EL (cell line): ENCODE measurements at places on chromosomes 5 and 9.
A peak's percentile ranks its signal among the peaks of the same experiment; 100 is the strongest.

DNA sequence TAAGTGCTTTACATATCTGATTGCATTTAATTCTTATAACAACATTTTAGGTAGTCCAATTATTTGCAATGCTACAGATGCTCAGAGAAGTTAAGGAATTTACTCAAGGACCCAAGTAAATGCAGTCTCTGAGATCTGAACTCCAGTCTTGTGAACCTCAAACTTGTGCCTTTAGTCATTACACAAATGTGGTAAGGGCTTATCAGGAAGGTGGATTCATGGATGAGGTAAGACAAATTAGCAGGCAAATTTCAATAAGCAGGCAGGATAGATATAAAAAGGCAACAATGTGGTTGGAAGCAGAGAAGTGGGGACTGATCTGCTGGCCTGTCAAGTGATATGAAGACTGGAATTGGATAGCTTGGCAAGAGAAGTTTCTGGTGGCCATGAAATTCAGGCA lies 29.5 kb downstream of the HMHB1 start:
- no peak for DNase-seq

GRCh38 chr5:22669345-22669744 lies 183.8 kb downstream of the CDH12 start:
- no peak for DNase-seq

GRCh38 chr5:175728316-175728715 lies 70.4 kb downstream of the HRH2 start:
- DNase-seq, result no peak

GRCh38 chr5:159105145-159106053 lies 5.7 kb upstream of the EBF1 start:
- no peak for DNase-seq

- DNase-seq, result no peak
Observed at GRCh38 chr5:151357792-151358191, 10.4 kb upstream of the SLC36A2 start.

DNA sequence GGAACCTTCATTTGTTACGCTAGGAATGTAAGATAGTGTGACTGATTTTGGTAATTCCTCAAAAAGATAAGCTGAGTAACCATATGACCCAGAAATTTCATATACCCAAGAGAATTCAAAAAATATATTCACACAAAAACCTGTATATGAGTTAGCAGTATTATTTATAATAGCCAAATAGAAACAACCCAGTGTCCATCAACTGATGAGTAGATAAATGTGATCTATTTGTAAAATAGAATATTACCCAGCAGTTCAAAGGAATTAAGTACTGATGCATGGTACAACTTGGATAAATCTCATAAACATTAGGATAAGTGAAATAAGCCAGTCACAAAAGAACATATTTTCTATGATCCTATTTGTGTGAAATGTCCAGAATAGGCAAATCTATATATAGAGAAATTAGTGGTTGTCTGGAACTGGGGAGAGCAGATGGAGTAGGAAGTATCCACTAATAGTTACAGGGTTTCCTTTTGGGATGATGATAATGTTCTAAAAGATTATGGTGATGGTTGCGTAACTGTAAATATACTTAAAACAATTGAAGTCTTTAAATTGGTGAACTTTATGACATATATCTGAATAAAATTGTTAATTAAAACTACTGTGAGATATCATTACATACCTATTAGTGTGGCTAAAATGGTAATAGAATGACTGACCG lies 10.2 kb downstream of the MARCHF6 start:
- no peak for DNase-seq

GRCh38 chr5:113806250-113806649 lies 292.8 kb downstream of the YTHDC2 start:
- peak; percentile 64 for DNase-seq

GRCh38 chr5:61142391-61142790 lies 19.9 kb downstream of the SMIM15 start:
- DNase-seq, result no peak

DNA sequence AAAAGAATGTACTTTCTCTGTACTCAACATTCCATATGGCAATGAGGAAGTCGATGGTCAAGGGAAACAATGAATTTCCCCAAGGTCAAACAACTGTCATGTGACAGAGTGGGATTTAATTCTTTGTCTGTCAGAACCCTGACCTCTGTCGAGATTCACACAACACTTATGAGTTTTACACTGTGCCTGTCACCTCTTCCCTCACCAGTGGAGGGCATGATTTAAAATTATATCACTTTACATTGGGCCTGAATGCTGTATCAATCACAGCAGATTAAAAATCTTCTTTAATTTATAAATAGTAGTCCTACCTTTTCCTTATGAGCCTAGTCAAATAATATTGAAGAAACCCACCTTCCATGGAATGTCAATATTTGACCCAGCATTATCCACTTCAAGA lies 276.7 kb downstream of the CDH10 start:
- no peak for DNase-seq

GRCh38 chr5:110963495-110963894 lies 108.0 kb upstream of the TSLP start:
- DNase-seq, result peak; percentile 14

- DNase-seq, result no peak
Observed at GRCh38 chr5:107364443-107365319, 306.1 kb downstream of the EFNA5 start.

GRCh38 chr5:6522331-6522730 lies 73.7 kb downstream of the UBE2QL1 start:
- no peak for DNase-seq

DNA sequence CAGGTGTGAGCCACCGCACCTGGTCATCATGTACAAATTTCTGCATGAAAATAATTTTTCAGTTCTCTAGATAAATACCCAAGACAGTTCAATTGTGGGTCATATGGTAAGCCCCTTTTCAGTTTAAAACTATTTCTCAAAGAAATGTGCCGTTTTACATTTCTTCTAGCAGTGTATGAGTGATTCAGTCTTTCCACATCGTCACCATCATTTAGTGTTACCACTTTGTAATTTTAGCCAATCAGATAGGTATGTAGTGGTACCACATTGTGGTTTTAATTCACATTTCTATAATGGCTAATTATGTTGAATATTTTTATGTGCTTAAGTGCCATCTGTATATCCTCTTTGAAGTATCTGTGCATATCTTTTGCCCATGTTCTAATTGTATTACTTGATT lies 163.1 kb downstream of the AOPEP start:
- no peak for DNase-seq

DNA sequence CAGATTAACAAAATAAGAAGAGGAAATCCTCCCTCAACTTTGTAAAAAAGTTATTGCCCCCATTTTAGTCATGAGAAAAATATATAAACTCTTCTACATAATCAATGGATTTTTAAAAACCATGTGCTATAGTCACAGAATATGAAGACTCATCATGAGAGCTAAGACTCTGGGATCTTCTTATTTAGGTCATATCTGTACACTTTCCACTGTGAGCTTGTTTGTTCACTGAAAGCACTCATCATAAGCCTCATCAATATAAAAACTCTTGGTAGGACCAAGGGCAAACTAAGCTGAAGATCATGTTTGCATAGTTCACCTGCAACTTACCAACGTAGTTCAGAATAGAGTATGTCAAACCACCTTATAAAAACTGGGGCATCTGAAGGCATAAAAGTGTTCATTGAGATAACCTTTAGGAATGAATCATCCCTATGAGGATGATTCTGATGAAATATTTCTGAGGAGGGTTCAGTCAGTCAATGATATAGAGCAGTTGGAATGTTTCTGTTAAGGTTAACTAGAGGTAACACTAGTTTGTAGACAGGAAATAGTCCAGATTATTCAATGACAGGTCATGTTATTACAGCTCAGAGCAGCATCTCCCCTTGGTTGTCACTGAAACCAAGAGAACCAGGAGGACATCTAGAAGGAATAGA lies 289.9 kb upstream of the SMC2 start:
- DNase-seq, result peak; percentile 80

GRCh38 chr5:150363185-150363584 lies 5.7 kb downstream of the TCOF1 start:
- no peak for DNase-seq

DNA sequence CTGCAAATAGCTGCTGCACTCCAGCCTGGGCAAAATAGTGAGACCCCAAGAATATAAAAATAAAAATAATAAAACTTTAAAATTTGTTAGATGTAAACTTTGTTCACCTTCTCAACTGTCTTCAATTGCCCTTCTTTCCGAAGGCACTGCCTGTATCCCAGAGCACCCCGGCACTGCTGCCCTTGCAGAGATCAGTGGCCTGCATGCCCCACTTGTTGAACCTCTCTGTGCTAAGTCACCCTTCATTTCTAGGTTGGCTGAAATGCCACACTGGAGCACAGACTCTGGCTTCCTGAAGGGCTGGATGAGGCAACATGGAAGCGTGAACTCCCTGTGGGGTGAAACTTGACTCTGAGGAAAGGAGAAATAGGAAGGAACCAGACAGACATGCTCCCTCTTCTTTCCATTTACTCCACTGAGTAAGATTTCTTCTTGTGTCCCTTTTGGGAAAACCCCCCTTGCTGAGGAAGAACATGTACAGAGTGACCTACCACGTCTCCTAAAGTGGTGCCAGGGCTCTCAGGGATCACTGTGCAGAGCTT lies 8.4 kb upstream of the JMY start:
- no peak for DNase-seq

DNA sequence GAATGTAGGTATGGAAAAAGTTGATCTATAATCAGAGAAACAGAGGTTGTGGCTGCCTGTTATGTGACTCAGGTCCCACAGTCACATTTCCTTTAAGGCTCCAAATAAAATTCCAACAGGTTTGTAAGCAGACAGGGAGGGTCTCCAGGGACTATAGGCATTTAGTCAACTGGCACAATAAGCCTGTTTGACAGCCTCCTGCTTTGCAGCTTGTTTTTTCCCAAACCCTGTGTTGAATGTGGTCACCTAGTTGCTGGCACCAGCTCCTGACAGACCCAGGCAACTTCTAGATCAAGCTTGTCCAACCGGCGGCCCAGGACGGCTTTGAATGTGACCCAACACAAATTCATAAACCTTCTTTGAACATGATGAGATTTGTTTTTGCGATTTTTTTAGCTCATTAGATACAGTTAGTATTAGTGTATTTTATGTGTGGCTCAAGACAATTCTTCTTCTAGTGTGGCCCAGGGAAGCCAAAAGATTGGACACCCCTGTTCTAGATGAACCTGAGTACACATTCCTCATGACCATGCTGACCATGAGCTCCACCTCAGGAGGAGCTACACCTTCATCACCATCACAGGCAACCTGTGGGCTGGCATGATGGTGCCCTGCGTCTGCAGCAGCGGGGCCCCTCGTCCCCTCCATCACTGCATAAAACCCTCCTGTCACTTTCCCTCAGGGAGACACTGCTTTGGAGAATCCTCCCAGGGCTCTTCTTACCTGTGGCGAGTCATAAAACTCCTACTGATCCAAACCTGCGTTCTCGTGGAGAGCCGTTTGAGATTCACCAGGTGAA lies 15.7 kb upstream of the GRHPR start:
- DNase-seq, result no peak
